ENCODE measurements at places on chromosomes 13 and 19.

DNA sequence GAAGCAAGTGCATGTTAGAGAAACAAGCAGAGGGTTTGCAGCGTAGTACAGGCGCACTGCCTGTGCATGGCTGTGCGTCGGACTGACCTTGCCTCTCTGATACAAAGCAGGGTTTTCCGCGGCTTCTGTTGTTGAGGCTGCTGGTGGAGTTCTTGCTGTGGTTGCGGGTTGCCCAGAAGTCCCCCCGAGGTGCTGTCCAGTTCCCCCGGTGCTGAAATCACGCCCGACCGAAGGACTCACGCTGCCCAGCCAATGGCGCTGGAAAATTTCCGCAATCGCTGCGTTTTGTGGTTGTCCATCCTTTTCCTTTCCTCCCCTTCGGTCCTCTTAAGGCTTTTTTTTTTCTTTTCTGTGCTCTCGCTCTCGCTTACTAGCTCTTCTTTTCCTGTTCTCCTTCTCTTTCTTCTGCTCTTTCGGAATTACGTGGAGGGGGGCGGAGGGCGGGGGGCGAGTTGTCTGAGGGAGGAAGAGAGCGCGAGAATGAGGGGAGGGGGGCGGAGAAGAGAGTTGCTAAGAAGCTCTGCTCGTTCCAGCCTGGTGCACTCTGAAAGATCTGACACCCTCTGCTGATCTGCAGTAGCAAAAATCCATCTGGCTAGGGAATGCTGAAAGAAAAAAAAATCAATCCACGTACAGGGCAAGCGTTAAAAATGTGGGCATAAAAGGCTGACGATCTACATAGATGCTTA, at the start of gene SLITRK1:
SLITRK1 (minus strand) TSS at position 558 of the 689 bp plus-strand sequence. CDS start 967 bp downstream, outside the sequence.
- DNase-seq: no peak

GRCh38 chr13:98298599-98298998, 121.5 kb upstream of the RNF113B start:
- DNase-seq: no peak

DNA sequence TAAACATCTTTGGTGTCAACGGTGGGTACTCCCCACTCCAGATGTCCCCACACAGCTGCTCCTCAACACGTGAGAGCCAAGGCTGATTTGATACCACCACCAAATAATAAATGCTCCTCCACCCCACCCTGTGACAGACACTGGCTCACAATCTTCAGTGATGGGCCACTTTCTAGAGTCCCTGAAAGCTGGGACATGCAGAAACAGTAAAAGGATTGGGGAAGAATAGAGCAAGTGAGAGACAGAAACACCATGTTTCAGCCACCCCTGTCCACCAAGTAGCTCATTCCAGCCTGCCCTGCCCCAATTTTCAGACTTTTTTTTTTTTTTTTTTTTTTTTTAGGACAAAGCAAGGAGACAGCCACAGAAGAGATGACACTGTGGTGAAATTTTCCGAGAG, 1.6 kb downstream of the SLC46A3 start:
- DNase-seq: no peak

GRCh38 chr13:79625517-79625916, 144.6 kb downstream of the NDFIP2 start:
- DNase-seq: no peak

DNA sequence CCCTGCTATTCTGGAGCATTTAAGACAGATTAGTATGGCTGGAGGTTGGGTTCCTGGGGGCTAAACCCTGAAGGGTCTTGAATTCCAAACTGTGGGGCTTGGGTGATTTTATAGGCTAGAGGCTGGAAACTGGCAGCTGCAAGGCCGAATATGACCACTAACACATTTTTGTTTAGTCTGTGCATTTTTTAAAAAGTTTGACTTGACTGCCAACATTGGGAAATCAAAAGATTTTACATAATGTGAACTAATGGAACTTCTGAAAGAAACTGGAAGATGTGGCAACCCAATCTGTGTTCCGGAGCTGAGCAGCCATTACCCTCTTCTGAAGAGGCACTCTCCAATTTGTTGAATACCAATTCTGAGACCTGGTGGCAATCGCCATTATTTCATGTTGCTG, 5.1 kb downstream of the ZNF784 start:
- no peak for DNase-seq

- DNase-seq: no peak
Measured at GRCh38 chr19:4742723-4743646, 19.3 kb upstream of the DPP9 start.

DNA sequence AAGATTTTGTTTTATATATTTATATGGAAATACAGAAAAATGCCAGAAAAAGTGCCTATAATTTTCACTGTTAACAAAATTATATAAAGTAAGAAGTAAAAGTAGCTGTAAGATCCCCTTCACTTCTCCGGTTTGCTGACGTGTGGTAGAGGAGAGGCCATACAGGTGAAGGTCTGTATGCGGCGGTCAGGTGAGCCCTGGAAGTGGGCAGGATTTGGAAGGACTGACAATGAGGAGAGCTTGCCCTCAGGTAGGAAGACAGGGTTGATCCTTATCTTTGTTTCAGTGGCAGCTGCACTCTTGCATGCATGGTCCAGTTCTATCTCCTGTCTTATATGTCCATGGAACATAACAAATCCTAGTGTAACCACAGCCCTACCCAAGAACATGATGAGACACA, 16.9 kb upstream of the TFDP1 start:
- no peak for DNase-seq

DNA sequence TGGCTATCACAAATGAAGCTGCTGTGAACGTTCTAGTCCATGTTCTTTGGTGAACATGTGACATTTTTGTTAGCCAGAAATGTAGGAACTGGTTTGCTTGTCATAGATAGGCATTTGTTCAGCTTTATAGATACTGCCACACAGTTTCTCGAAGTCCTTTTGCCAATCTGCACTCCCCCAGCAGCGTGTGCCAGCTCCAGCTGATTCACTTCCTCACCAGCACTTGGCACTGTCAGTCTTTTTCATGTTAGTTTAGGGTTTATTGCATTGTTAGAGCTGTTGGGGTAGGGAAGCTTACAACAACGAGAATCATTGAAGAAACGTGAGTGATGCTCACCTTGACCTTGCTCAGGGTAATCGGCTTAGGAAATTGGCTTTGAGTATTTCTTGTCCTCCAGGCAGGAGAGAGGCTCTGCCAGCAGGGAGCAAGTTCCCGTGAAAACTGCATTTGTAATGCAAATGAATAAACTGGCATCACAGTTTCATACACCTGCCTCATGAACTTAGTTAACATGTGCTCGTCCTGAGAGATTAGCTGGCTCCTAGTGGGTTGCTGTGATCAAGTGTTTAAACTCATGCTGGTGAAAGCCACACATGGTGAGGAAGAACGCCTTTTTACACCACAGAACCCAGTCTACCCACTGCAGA, 83.9 kb downstream of the ING1 start:
- no peak for DNase-seq

DNA sequence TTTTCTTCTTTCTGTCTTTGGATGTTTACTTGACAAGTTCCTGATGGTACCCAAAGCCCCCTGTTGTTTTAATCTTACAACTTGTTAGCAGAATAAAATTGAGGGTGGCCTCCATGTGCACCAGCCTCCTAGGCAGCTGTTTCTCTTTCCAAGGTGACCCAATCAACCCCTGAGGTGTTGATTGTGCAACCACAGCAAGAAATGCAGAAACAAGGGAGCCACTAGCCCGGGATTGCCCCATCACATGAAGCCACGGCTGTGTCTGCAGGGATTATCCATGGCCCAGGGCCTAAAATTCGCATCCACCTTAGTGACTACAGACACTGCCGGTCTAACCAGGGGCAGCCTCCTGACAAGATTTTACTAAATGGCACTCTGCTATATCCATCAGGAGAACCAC, 14.4 kb downstream of the CEACAM4 start:
- no peak for DNase-seq

- no peak for DNase-seq
Measured at GRCh38 chr19:34300962-34301361, 46.6 kb downstream of the GARRE1 start.

DNA sequence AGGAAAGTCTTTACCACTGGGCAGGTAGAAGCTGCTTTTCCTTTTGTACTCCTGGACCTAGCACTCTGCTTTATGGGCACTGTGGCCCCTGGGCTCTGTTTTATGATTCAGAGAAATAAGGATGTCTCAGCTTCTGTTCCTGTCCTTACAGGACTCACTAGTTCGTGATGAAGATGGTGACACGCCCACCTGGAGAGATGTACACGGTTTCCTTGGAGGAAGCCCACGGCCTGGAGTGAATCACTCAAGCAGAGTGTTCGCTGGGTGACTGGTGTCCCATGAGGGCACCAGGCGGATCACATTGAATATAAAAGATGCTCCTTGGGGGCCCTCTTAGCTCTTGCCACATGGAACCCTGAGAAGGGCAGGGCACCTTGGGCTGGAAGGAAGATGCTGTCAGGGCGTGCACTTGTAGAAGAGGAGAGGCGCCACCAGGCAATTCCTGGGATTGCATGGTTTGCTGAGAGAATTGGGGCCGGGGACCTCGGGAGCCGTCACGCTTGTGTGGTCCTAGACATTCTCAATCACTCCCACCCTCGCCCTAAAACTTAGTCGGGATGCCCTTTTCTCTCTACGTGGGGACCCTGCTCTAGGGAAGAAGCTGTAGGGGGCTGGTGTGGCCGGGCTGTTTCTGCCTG, 202.6 kb downstream of the TSHZ3 start:
- DNase-seq: no peak

- DNase-seq: no peak
Measured at GRCh38 chr19:1538978-1539377, 15.1 kb downstream of the PLK5 start.

- no peak for DNase-seq
Measured at GRCh38 chr19:47099576-47100050, 14.0 kb downstream of the ZC3H4 start.
